ENCODE measurements at places on chromosomes 6 and 20. TPM values are rescaled to one million over a fixed set of nuclear protein-coding genes. Genes with fewer than 3 reads are reported as not detected.

- DNase-seq = no peak
These were observed 129.0 kb upstream of the THEMIS start for GRCh38 chr6:128029826-128030225.

DNA sequence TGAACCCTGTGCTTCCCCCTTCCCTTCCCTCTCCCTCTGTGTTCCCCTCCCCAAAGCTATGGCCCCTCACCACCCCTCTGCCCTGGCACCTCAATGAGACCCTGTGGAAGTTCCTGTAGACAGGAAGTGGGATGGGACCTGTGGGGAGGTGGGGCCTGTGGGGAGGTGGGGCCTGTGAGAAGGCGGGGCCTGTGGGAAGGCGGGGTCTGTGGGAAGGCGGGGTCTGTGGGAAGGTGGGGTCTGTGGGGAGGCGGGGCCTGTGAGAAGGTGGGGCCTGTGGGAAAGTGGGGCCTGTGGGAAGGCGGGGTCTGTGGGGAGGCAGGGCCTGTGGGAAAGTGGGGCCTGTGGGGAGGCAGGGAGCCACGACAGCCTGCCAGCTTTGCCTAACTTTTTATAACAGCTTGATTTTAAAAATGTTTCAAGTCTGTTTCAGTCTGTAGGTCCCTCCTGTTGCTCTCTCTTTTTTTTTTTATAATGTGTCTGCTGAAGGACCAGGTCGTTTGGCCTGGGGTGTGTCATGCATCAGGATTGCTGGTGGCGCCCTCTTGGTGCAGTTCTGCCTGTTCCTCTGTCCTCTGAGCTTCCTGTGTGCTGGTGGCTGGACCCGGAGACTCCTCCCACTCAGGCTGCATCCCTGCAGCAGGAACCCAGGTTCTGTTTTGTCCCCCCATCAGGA lies 70.5 kb upstream of the SLCO4A1 start:
- DNase-seq = no peak

- DNase-seq = no peak
These were observed 146.2 kb downstream of the TBX18 start for GRCh38 chr6:84618046-84618752.

- DNase-seq = no peak
These were observed 1.8 kb downstream of the LZTS3 start for GRCh38 chr20:3171391-3172125.

- no peak for DNase-seq
These were observed 29.1 kb upstream of the RGS17 start for GRCh38 chr6:153160221-153160620.

DNA sequence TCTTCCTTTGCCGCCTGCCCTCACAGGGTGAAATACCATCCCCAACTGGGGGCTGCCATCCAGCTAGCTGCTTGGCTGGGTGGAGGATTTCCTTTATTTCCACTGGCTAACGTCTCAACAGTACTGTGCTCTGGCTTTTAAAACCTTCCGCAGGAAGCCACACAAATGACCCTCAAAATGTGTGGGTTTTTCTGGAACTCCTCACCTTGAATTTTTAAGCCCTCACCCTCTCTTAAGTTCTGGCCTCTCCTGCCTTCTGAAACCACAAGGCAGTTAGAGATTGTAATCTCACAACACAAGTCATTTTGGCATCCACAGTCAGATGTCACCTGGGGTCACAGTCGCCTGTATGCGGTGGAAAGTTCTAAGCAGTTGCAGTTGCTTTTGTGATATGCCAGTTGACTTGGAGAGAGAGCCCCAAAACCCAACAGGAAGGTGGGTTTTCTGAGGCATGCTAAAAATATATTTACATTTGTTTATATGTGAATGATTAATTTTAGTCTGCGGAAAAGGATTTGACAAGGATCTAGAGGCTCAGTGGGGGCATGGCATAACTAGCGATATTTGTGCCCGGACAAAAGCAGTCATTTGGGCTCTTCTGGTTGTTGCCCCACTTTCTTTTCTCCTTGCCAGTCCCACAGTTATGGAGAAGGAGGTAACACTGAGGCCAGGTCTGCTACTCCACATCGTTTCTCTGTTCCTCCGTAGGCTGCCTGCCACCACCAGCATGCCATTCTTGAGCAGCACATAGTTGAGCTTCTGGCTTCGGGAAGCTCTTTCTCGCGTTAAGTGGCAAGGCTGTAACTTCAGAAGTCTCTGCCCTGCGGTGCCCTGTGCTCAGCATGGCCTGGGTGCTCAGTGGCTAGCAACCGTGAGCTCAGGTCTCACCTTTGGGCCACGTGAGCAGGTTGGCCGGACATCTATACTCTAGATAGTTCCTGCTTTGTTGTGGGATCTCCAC lies 335.3 kb downstream of the CD83 start:
- no peak for DNase-seq

DNA sequence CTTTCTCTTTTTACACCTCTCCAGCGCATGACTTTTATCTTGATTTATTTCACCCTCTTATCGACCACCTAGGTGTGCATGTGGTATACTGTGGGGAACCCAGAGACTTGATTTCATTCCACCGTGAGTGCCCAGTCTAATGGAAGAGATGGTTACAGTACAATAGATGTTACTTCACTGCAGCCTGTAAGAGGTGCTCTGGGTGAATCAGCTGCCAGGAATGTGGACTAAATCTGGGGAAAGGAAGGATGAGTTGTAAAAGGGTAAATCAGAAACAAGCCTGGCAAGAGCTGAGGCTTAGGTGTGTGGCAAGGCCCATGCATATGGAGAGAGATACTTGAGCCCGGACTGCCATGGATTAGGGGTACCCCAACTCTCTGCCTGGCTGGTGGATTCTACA lies 7.4 kb downstream of the STK35 start:
- no peak for DNase-seq

- DNase-seq = no peak
These were observed 2.3 kb downstream of the GNAS start for GRCh38 chr20:58854638-58855471.

DNA sequence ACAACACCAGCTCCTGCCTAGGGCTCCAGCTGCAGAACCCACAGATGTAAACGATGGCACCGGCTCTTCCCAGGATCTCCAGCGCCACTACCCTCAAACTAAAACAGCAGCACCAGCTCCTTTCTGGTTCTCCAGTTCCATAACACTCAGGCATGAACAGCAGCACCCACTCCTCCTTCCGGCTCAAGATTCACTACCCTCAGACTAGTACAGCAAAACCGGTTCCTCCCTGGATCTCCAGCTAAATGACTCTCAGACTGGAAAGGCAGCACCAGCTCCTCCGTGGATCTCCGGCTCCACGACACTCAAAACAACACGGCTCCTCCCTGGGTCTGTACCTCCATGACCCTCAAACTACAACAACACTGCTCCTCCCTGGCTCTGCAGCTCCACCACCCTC lies 325.0 kb downstream of the PREX1 start:
- no peak for DNase-seq

GRCh38 chr20:10591946-10592521 lies 81.8 kb downstream of the JAG1 start:
- no peak for DNase-seq

DNA sequence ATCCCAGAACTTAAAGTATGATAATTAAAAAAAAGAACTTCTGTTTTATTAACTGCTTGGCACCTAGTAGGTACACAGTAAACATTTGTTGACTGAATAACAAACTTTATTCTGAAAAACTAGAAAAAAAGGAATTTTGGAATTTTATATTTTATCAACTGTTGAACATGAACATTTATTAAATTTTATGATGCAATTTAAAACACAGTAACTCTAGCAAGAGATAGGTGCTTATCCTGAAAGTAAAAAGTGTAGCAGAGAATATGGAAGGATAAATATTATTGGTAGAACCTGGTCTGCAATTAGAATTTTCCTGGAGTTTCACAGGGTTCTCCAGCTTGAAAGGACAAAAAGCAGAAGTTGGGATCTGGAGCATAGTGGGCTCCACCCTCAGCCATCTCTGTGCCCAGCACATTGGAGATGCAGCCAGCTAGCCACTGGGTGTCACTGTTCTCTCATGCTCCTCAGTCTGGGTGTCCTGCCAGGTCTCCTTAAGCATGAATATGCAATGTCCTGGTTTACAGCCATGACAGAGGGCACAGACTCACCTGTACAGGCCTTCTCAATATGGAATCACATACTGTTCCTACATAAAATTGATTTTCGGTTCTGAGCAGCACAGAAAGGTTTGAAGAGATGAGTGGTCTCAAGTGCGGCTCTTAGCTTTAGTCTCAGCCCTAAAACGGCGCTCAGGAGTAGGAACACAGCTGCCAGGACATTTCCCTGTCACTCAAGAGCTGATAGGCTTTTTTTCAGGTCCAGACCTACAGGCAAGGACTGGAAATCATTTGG lies 31.7 kb upstream of the IL20RA start:
- peak; percentile 46 for DNase-seq

DNA sequence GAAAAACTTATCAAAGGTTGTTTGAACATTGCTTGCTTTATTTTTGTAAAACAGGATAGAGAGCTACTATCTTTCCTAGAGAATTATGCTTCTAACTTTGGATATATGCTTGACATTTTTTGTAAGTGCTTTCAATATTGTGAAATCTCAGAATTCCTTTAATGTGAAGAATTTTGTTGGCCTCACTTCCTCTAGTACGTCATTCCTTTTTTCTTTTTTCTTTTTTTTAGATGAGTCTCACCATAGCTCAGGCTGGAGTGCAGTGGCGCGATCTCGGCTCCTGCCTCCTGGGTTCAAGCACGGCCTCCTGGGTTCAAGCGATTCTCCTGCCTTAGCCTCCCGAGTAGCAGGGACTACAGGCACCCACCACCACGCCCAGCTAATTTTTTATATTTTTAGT lies 668.1 kb downstream of the RFPL4B start:
- DNase-seq = no peak

DNA sequence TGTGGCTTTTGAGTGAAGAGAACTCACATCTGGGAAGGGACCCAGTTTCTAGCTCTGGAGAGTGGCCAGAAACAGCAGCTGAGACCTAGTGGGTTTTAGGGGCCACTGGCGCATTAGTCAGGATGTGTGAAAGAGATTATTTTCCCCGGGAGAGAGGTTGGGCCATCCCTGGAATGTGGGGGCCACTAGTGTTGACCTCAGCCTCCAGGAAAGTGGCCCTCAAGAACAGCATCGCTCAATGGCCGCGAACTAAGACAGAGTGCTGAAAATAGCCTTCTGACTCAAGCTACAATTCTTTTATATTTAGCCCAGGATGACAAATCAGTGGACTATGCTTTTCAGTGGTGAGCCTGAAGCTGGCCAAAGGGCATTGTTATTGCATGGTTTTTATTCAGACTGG lies 210.4 kb upstream of the RNF24 start:
- no peak for DNase-seq

- no peak for DNase-seq
These were observed 9.1 kb downstream of the CEBPB start for GRCh38 chr20:50199703-50200102.

DNA sequence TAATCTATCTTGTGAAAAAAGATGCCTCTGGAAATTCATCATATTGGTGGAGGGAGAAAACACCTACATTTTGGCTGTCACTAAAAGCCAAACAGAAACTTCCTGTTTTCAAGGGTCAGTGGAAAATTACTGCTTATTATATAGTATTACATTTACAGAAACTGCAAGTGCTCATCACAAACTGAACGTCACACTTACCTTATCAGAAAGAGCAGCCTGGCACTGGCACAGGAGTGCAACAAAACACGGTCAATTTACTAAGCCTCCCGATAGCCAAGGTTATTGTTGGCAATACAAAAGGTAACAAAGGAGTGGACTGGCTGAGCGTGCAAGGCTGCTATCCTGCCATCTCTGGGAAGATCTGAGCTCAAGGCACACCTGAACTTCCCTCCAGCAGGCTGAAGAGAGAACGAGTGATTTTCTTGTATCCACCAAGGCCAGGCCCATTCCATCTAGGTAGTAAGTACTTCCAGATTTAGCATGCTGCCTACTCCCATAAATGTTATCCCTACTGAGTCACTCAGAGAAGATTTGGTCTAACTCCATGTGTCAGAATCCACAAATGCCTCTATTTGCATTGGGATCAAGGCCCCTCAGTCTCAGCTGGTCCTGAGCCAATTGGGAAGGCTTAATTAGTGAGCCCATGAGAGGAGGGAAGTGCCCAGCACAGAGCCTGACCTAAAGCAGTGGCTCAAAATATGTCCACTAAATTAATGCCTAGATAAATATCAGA lies 399.8 kb downstream of the BTBD9 start:
- no peak for DNase-seq

GRCh38 chr20:42067596-42067995 lies 449.4 kb upstream of the CHD6 start:
- no peak for DNase-seq

- DNase-seq = no peak
These were observed 481.8 kb downstream of the TFAP2B start for GRCh38 chr6:51300510-51300909.

GRCh38 chr20:615514-615913 lies 5.4 kb upstream of the TCF15 start:
- no peak for DNase-seq

DNA sequence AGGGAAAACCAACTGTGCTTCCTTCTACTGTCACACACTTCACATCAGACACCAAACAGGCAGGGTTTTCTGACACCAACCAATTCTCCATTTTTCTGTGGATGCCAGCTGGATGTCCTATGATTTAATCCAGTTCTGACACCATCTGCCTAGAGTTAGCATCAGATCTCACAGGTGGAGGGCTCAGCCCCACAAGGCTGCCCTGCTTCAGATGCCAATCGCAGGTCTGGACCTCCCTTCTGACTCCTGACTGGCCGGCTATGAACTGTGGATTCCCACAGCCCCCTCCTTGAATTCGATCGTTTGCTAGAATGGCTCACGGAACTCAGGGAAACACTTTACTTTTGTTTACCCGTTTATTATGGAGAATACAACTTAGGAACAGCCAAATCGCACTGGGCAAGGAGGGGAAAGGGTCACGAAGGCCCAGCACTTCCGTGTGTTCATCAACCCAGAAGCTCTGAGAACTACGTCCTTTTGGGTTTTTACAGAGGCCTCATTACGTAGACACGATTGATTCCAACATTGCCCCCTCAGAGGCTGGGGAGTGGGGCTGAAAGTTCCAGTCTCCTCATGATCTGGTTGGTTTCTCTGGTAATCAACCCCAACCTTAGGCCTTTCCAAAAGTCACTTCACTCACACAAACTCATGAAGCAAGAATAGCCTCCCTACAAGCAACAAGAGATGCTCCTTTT lies 25.4 kb upstream of the MAS1 start:
- no peak for DNase-seq

- no peak for DNase-seq
These were observed 182.8 kb downstream of the ZDHHC14 start for GRCh38 chr6:157563611-157564284.

DNA sequence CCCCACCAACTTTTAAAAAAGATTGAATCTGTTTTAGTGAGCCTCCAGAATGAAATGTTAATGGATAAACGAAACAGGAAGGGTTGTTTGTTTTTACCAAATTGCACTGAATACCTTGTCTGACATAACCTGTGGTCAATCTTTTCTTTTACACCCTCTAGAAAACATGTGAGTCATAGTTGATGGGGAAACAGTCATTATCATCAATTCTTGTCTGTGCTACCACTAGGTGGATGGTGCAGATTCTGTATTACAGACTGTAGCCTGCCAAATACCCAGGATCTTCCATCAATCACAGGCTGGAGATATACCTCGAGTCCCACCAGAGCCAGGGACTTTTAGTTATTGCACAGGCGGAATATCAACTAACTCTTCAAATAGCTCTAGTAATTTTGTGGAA lies 29.5 kb upstream of the PKIB start:
- DNase-seq = no peak

The SLC22A7 gene
- 0.39 TPM for polyA plus RNA-seq

The MAFB gene
- 130 TPM for polyA plus RNA-seq

The F13A1 gene
- polyA plus RNA-seq = 18.2 TPM

The GPR6 gene
- polyA plus RNA-seq = not detected

The ANGPT4 gene
- polyA plus RNA-seq = 0.18 TPM

The C6orf15 gene
- not detected for polyA plus RNA-seq

The CAGE1 gene
- polyA plus RNA-seq = 0.17 TPM

The TMEM217 gene
- polyA plus RNA-seq = 1.6 TPM

The PTCHD4 gene
- polyA plus RNA-seq = 1.7 TPM

The MEI4 gene
- polyA plus RNA-seq = 1.6 TPM

The HLA-G gene
- polyA plus RNA-seq = 5.6 TPM

The CST2 gene
- not detected for polyA plus RNA-seq

The DNAAF9 gene
- 31.9 TPM for polyA plus RNA-seq

Data from left renal pelvis (tissue), 4 donors.